Left kidney (tissue), 8 donors: ENCODE measurements at places on chromosomes 16 and 17.

DNA sequence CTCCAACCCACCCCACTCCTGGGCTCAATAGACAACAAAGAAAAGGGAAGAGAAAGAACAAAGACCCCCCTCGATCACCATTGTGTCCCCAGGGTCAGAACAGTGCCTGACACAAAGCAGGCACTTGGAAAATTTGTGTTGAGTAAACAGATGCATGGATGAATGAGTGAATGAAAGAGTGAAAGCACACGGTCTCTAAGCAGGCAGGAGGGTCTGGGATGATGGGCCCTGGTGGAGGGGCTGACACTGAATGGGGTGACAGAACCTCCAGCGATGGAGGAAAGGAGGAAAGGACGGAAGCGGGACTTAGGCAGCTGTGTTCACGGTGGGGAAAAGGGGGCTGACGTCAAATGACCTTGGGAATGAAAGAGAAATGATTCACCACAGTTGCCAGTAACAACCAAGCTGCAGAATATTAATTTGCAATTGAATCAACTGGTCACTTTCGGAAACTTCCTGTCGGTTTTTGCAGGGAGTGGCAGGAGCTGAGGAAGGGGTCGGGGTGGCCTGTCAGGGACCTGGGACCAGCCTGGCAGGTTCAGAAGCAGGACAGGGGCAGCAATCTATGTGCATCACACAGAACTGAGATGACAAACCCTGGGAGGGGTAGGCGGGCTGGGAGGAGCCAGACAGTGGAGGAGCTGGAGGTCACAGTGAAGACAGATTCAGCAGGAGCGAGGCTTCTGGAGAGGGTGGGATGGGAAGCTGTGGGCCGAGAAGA lies 6.7 kb upstream of the GAST start:
- DNase-seq = no peak

DNA sequence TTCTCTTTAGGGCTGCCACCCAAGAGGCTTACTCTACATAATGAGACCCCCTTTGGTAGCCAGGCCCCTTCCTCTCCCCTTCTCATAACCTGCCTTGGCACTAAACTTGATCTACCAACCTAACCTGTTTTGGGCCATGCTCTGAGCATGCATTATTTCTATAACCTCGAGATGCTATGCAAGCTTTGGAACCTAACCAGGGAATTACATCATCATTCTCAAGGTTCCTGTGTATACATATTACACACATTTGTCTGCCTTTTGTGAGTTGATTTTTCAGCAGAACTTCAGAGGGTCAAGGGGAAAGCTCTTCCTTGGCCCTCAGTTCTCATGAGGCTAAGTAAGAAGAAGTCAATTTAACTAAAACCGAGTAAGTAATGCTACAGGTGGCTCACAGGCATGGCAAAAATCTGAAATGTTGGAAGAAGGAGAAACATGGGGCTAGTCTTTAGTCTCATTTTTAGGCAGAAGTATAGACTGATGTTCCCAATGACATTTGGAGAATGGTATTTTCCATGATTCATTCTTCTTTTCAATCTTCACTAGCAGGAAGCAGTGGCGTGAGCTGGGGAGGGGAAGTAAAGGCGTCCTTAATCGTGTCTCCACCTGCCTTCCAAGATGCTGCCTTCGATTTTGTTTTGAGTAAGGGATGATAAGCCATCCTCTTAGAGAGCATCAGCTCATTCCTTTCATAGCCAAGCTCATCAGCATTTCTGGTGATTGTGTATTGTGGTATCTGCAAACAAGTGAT lies 308.4 kb downstream of the ABCC12 start:
- DNase-seq = no peak

GRCh38 chr17:1137465-1137894 lies 42.3 kb downstream of the ABR start:
- DNase-seq = no peak

DNA sequence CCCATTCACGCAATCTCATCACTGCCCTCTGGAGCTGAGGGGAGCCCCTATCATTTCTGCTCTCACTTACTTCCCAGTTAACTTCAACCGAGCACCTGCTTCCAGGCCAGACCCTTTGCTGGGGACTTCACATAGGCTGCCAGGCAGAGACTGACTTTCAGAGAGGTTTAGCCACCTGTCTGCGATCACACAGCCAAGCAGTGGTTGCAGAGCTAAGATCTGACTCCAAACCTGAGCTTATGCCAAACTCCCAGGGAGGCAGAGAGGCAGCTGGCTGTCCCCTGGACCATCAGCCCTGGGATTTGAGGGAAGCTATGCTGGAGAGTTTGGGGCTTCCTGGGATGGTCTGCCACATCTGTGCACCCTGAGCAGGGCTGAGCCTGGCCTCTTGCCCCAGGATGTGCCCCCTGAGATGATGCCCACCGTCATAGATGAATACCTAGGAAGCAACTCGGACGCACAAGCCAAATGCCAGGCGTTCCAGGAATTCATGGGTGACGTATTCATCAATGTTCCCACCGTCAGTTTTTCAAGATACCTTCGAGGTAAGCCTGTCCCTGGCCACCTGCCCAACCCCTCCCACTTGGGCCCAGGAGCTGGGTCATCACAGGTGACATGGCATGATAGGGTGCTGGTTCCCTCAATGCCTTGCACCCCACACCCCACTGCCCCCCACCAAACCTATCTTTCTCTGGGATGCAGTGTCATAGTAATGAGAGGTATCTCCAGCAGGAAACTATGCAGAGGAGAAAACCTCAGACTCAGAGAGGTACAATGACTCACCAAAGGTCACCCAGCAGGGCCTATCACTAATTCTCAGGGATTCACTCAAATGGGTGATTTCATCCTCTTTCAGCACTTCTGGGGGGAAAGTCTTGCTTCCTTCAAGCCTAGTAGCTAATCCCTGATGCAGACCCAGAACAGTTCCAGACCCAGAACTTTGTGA lies 10.0 kb downstream of the CES3 start:
- DNase-seq = no peak

DNA sequence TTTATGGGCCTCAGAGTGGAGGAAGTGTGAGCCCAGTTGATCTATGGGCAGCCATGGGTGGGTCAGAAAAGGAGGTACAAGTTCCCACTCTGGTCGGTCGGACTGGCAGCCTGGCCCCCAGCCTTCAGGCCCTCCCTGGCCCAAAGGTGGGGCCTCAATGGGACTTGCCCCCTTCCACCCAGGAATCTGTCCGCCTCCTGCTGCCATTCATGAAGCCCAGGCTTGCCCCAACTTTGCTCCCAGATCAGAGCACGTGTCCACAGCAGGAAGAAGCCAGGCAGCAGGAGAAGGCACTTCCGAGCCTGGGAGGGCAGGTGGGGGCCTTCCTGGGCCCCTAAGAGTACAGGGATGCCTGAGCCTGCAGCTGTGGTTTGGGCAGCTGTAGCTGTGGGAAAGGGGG lies 3.0 kb upstream of the CMTM3 start:
- DNase-seq = no peak

GRCh38 chr17:80466188-80466705 lies 10.2 kb downstream of the NPTX1 start:
- DNase-seq = no peak

- DNase-seq = no peak
Observed at GRCh38 chr17:32854832-32855389, 22.0 kb downstream of the MYO1D start.

DNA sequence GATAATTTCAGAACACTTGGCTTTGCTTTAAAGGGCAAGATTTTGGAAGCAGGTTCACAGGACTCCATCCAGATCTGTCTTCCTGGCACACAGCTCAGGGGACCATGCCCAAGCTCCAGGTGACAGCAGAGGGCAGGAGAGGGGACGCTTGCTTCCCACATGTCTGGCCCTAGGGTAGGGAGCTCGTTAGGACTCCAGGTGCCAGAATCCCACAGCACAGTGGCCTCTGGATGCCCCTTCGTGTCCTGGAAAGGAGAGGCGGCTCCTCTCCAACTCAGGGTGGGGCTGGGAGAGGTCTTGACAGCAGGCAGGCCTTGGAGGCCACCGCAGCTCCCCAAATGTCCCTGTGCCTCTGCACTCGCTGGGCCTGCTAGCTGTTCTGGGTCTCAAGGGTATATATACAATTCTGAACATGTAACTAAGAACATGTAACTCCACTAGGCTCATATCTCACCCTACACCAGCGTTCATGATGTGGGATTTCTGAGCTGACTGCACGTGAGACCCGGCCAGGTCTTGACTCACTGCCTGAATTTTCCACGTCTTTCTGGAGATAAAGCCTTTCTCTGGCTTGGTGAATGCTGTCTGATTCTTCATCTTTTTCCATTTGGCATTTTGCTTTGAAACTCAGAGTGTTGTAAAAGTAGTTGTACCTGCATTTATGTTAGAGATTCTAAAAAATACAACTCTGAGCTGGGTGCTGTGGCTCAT lies 52.8 kb downstream of the MARCHF10 start:
- DNase-seq = no peak

DNA sequence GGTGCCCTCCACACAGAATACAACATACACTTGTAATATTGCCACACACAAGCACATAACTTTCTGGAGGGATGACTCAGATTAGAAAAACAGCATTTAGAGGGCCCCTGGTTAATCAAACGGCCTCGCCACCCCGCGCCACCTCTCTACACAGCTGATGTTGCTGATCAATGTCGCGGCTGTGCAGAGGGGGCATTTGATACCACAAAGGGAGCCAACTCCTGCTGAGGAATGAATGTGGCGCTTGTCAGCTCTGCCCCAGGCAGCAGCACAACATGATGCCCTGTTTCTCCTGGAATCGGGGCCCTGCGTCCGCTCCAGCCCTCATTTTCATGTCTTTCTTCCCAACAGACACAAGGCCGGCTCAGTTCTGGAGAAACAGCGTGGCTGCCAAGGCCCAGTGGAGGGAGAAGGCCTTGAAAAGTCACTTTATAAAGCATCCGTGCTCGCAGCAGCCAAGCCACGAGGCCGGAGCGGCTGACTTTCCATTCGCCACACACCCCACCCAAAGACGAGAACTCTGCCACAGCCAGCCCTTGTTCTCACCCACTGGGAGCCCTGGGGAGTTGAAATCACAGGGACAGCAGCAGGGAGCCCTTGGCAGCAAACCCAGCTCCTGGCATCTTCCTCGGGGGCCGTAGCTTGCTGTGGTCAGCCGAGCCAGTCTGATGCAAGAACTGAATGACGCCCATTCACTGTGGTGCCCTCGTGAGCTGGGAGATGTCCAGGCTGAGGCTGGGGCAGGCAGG lies 65.6 kb downstream of the XYLT1 start:
- DNase-seq = no peak

DNA sequence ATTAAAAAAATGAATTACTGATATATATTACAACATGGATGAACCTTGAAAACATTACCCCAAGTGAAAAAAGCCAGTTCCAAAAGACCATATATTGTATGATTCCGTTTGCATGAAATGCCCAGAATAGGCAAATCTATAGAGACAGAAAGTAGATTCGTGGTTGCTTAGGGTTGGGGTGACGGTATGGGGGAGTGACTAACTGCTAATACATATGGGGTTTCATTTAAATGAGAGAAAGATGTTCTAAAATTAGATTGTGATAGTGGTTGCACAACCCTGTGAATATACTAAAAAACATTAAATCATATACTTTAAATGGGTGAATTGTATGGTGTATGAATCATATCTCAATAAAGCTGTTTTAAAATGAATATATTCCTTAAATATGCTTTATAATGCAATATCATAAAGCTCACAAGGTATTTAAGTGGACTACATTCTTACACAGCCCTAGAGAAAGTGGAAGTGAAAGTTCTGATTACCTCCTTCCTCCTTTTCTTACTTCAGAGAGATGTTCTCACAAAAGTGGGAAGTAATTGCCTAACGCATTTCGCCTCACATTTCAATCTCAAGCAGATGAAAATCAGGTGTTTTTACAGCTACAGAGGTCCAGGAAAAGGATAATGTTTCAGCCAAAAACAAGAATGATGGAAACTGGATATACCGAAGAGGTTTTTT lies 142.7 kb upstream of the GNAO1 start:
- no peak for DNase-seq
